Glomerular endothelial cell (primary cell): ENCODE measurements at places on chromosomes 12 and 14.

- no peak for DNase-seq
These were observed 315.2 kb upstream of the G2E3 start for GRCh38 chr14:30243805-30244204.

- DNase-seq = no peak
These were observed 443.4 kb downstream of the BCAT1 start for GRCh38 chr12:24505366-24506015.

DNA sequence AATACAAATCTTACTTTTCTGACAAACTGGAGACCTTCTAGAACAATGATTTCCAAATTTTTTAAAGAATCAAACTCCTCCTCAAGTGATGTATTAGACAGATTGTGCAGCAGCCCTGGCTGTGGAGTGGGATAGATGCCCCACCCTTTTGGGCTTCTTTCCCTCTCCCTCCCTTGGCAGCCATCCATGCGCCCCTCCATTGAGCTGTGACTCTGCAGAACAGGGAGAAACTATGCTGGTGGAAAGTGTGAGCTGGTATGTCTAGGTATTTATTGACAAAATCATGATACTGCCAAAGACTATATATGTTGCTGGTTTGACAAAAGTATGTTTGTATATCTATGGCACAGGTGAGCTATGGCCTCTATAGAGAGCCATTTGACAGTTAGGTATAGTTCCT lies 138.5 kb downstream of the KTN1 start:
- no peak for DNase-seq

DNA sequence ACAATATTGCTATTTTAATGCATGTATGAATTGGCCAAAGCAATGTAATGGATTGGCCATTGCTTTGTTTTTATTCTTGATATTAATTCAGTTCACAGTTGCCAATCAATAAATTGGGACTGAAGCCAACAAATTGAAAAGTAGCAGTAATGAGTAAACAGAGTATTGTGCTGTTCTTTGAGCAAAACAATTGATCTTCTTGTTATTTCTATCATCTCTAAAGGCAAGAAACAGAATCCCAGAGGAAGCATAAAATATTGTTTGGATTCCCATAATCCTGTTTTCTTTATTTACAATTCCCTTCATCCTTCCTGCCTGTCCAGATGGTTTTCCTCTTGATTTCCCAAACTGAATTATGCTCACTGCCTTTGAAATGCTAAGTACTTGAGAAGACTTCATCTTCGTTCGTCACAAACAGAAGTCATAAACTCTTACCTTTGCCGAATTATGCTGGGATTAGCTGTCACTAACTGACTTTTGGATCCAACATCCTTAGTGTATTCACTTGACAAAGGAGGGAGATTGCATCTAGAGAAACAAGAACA lies 85.9 kb downstream of the ST8SIA1 start:
- no peak for DNase-seq

GRCh38 chr12:127107744-127108143 lies 1159.2 kb upstream of the TMEM132C start:
- DNase-seq = no peak

- DNase-seq = no peak
These were observed 3.7 kb downstream of the PABPN1 start for GRCh38 chr14:23324993-23325392.

GRCh38 chr12:52271158-52271557 lies 3.3 kb upstream of the KRT86 start:
- DNase-seq = no peak

- DNase-seq = no peak
These were observed 31.3 kb downstream of the GABARAPL1 start for GRCh38 chr12:10243818-10244520.

- no peak for DNase-seq
These were observed 43.6 kb downstream of the PTPRR start for GRCh38 chr12:70876952-70877351.

DNA sequence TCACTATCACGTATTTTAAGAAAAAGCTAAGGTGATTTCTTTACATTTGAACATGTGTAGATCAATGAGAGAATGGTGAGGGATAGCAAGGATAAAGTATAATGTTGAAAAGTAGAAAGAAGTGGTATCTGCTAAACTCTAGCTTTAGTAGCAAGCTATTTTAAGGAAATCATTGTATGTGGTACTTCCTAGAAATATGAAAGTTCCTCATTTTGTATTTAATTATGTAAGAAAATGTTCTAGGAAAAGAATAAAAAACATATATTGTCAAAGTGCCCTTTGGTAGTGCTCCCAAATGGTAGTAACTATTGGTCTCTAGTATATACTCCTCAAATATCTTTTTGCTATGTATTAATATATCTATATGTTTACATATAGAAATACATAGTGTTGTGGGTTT lies 35.7 kb downstream of the RAB21 start:
- DNase-seq = no peak

DNA sequence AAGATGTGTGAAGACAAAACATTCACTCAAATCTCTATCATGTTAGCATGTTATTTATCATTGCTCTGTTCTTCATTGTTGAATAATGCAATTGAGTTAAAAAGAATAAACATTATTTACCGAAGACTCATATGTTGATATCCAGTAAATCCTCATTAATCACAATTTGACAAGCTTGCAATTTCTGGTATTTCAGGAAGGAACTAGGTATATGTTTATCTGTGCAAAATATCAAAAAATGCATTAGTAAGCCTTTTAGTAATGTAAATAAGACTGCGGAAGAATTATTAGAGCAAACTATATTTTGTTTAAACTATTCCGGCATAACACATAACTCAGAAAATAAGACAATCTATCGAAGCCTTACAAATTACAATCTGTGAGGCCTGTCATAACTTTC lies 222.7 kb upstream of the NOVA1 start:
- DNase-seq = peak; percentile 56

- DNase-seq = no peak
These were observed 18.2 kb upstream of the ITGA5 start for GRCh38 chr12:54437243-54437642.

DNA sequence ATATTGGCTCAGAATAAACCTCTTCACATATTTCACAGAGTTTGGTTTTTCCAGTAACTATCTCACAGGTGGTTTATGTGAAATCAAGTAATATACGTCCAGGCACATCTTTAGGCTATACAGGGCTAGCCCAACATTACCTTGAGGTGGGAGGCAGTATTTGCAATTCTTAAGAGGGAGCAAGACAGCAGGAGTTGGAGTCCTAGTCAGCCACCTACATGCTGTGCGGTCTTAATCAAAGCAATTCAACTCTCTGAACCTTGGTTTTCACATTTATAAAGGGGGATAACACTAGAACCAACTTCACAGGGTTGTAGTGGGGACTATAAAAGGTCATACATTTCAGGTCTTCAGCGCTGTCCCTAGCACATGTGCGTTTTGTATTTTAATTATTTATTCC lies 73.5 kb upstream of the FICD start:
- no peak for DNase-seq

DNA sequence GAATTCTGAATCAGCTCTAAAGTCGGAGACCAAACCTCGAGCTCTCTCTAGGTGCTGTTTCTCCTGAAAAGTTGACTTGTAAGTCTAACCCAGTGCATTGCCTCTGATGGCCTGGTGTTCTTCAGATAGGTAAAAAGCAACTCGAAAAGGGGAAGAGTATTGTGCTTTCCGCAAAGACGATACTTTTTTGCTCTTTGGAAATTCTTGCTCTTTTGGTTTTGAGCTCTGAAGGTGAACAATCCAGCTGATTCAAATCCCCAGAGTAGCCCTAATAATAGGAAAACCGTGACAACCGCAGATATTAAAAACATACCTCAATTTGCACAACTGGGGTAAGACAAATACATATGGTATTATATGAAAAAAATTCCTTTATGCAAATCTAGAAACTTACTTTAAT lies 447.4 kb downstream of the RAD51B start:
- DNase-seq = no peak

DNA sequence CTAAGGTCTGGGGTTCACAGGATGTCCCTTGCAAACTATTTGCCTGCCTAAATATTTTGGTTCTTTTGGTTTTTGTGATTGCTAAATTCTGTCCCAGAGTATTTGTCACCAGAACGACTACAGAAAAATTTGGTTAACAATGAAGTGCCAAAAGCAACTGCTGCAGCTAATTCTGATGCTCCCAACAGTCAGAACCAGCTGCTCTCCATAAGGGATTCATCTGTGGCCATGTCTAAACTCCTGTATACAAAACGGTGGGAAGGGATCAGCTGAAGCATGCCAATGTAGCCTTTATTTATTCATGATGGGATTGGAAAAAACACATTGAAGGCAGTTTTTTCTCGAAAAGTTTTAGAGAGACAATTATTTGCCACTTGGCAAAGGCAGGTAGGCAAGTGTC lies 29.3 kb upstream of the PELI2 start:
- no peak for DNase-seq

DNA sequence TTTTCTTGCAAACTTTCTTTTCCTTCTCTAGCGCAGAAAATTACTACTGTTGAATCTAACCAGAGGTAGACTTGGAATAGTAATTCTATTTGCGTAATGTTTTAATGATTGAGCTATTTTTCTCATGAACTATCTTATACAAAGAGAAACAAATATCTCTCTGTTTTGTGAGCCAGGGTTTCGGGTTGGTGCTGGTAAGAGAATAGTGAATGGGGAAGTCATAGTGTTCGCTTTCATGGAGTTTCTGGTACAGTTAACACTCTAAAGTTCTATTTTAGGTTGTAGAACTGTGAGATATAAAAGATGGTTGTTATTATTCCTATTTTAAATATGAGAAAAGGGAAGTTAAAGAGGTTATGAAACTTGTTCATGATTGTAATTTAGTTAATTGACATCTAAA lies 6.6 kb downstream of the CLEC1B start:
- DNase-seq = no peak

DNA sequence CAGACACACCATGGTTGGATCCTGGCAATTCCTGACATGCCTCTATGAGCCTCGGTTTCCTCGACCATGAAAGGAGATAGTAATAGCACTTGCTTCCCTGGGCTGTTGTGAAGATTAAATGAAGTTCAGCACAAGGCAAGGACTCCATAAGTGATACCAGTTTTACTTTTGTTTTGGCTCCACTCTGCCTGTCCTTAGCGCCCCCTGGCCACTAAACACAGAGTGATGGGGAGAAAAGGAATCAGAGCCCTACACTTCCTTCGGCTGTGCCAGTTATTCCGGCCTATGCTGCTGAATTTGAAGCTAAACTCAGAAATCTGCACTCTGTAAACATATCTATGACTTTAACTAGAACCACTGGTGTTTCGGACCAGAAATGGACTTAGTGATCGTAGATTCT lies 173.8 kb downstream of the C12orf75 start:
- no peak for DNase-seq

- no peak for DNase-seq
These were observed 219.3 kb downstream of the TRHDE start for GRCh38 chr12:72491426-72491825.

GRCh38 chr14:57970594-57970993 lies 104.7 kb upstream of the SLC35F4 start:
- DNase-seq = no peak

DNA sequence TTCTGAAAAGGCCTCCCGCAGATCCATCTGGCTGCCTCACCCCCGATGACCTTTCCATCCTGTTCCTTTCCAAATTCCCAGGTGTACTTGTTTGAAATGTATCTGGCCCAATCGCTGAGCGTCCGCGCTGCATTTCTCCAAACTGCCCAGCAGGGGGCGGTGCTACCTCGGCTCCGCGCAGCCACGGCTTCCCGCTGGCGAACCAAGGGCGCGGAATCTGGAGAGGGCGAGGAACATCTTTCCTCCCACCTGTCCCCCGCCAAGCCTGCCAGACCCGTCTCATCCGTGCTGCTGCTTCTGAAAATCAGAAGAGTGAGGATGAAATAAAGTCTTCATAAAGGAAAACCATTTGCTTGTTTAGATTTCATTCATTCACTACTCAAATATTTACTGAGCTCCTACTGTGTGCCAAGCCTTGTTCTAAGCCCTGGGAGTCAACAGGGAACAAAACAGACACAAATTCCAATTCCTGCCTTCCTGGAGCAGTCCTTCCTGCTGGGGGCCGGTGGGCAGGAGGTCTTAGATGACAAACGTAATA lies 16.8 kb upstream of the MYL2 start:
- DNase-seq = peak; percentile 14

GRCh38 chr12:48812389-48812788 lies 5.9 kb upstream of the CACNB3 start:
- no peak for DNase-seq

GRCh38 chr12:23368590-23368989 lies 580.9 kb downstream of the SOX5 start:
- DNase-seq = no peak

DNA sequence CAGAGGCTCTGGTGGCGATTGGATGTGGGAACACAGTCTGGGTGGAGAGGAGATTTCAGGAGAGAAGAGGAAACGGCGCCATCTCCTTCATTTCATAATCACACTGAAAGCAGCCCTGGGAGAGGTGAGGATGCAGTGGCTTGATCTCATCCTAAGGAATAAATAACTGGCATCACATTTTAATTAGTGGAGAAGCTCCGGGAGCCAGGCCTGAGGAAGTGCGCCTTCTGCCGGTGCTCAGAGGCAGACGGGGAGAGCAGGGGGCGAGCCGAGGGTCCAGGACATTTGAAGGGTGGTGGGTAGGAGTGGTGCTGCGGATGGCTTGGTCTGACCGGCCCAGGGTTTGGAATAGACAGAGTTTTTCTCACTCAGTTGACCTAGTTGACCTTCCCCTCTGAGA lies 265.0 kb downstream of the CACNA1C start:
- DNase-seq = no peak

GRCh38 chr12:25241167-25242020 lies 9.3 kb downstream of the KRAS start:
- no peak for DNase-seq

- DNase-seq = no peak
These were observed 215.8 kb upstream of the DIO2 start for GRCh38 chr14:80427101-80427500.

DNA sequence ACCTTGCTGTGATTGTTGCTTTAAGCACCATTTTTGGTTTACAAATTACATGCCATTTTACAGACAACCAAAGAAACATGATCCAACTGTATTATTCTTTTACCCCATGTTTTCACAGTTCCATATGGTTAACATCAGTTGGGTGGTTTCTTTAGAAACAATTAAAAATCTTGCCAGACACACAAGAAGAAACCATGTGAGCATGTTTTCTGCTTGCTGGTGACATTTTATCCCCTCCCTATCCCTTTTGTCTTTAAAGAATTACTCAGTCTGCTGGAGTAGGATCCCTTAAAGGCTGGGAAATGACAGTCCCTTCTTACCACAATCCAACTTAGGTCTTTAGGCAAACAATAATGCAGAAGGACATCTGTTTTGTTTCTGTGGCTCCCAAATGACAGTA lies 121.8 kb upstream of the PLXNC1 start:
- DNase-seq = no peak

DNA sequence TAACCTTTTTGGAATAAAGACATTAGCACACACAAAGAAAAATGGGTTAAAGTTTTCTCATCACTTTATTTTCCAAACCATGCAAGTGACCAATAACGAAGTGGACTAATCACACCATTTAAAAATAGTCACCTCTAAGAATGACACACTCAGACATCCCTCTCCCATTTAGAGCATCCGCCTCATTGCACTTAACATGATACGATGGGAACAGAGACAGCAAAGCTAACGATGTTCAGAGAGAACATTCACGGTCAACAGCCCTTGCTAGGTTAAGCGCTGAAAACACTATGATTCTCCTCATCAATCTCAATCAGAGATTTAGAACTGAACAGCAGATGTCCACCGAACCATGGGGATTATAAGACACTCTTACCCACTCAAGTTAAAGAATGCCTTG lies 35.8 kb downstream of the NIN start:
- no peak for DNase-seq

GRCh38 chr12:22687361-22688076 lies 62.5 kb downstream of the ETNK1 start:
- DNase-seq = peak; percentile 84
